HepG2 (cell line): ENCODE measurements at places on chromosomes 11 and 22.

- DNase-seq = no peak
Measured at GRCh38 chr11:1119604-1120146, 38.1 kb upstream of the MUC5AC start.

- no peak for DNase-seq
Measured at GRCh38 chr22:29114392-29114791, 41.6 kb downstream of the KREMEN1 start.

DNA sequence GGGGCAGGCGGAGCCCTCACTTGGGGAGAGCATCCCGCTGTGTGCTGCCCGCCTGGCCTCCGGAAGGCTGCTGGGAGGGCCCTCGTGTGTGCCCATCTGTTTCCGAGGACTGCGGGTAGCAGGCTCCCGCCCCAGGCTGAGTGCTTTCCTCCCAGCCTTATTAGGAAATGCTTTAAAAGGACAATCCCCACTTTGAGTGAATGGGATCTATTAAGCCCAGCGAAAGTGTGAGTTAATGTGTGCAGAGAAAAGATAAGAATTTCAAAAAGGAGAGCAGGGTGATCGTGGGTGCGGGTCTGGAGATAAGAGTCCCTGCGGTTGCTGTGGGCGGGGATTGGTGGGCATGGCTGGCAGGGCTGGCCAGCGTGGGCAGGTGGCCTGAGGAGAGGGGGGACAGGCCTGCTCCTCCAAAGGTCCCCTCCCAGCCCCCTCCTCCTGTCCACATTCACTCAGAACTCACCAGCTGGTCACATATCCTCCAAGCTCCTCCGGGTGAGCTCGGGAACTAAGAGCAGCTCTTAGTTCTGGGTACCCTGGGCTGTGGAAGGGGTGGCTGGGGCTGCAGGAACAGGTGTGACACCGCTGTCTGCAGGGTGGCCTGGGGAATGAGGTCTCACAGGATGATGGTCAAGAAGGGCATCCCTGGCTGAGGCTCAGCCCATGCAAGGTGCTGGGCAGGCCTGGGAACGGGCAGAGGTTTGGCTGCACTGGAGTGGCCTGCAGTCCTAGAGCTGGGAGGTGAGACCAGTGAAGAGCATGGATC lies 1260.3 kb downstream of the BRD1 start:
- DNase-seq = no peak

- DNase-seq = peak; percentile 1
Measured at GRCh38 chr11:84993386-84993785, 633.8 kb downstream of the DLG2 start.

GRCh38 chr11:45266676-45267020 lies 19.5 kb downstream of the SYT13 start:
- peak; percentile 5 for DNase-seq

GRCh38 chr11:61971248-61972111 lies 4.0 kb upstream of the FTH1 start:
- peak; percentile 99 for DNase-seq

- DNase-seq = no peak
Measured at GRCh38 chr11:125924384-125925007, 20.2 kb downstream of the DDX25 start.

- DNase-seq = no peak
Measured at GRCh38 chr11:15889363-15890030, 466.8 kb downstream of the SOX6 start.

DNA sequence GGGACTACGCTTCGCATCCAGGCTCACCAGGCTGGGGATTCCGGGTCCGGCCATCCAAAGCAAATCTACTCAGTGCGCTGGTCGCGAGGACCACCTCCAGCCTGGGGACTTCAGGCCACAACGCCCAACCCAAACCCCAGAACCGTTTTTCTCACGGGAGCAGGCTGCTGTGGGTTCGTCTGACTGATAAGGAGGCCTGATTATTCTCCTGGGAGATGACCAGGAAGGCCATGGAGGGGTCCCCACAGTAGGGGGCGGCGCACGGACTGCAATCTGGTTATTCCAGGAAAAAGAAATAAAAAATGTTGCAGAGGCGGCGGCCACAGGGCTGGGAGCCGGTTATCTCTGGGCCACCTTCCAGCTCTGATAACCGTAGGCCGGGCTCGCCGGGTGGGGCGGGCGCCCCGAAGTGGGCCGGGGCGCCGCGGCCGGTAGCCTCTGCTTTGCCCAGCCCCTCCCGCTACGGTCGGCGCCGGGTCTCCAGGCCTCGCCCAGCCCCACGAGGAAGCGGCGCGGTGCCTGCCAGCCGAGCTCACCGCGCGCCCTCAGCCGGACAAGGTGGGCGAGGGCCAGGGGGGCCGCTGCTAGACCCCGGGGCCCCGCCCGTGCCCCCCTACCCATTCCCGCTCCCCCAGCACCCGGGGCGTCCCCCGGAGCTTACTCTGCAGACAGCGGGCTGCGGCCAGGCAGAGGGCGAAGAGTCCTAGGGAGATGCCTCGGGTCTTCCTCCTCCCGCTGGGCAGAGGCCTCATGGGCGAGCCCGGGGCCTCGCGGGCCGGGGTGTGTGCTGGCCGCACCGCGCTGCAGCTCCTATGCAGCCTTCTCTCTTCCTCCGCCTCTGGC lies 446 bp downstream of the VSTM5 start:
- no peak for DNase-seq

GRCh38 chr11:75673977-75674582 lies 5.2 kb upstream of the MAP6 start:
- DNase-seq = peak; percentile 15

- DNase-seq = no peak
Measured at GRCh38 chr11:120633616-120634393, 122.3 kb downstream of the GRIK4 start.

- DNase-seq = peak; percentile 41
Measured at GRCh38 chr11:118634431-118635236, 27.2 kb downstream of the PHLDB1 start.

- DNase-seq = peak; percentile 20
Measured at GRCh38 chr11:110199184-110199981, 97.0 kb downstream of the RDX start.

DNA sequence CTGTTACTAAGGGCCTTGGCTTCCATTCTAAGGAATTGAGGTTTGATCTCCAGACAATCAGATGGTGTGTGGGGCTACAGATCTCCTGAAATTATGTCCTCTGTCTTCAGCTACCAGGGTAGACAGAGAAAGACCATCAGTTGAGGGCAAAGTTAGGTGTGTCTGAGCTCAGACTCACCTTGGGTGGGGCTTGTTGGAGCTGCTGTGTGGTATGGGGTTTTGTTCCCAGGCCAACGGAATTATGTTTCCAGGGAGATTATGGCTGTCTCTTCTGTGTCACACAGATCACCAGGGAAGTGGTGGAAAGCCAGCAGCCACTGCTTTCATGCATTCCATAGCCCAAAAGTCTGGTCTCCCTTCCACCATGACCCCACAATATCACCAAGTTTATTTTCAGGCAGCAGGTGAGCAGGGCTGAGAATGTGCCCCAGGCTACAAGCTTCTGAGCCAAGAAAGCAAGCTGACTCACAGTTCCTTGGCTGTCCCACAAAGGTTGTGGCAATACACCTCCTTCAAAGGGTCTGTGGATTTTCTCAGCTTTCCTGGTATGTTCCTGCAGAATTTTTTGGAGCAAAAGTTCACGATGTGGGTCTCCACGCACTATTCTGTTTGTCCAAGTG lies 714.9 kb downstream of the LUZP2 start:
- DNase-seq = no peak

GRCh38 chr11:119684361-119685110 lies 44.5 kb downstream of the NECTIN1 start:
- peak; percentile 46 for DNase-seq

DNA sequence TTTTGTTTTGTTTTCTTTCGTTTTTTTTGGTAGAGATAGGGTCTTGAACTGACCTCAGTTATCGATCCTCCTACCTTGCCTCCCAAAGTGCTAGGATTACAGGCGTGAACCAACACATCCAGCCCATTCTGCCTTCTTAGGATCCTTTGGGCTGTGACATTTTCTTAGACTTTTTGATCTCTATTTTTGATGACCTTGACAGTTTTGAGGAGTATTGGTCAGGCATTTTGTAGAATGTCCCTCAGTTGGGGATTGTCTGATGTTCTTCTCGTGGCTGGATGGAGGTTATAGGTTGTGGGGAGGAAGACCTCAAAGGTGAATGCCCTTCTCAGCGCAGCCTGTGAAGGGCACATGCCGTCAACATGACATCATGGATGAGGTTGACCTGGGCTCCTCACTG lies 19.5 kb upstream of the RAB1B start:
- no peak for DNase-seq
